ENCODE measurements at places on chromosomes 16 and 17.

- DNase-seq = peak; percentile 82
Observed at GRCh38 chr16:80569440-80570105, 28.8 kb downstream of the DYNLRB2 start.

GRCh38 chr17:47967607-47968252 is 3.2 kb upstream of the CDK5RAP3 start:
- no peak for DNase-seq

GRCh38 chr16:63689068-63689467 is 1432.8 kb downstream of the CDH11 start:
- no peak for DNase-seq

GRCh38 chr16:67632415-67633172 is 12.3 kb upstream of the CARMIL2 start:
- no peak for DNase-seq

- DNase-seq = no peak
Observed at GRCh38 chr16:55572439-55572838, 6.0 kb downstream of the CAPNS2 start.

GRCh38 chr17:28901866-28902818 is 737 bp downstream of the DHRS13 start:
- DNase-seq = peak; percentile 57
